NCI-H2107 (cell line): ENCODE measurements at places on chromosomes 7 and 10.

- no peak for DNase-seq
Observed at GRCh38 chr10:68594405-68594804, 34.3 kb downstream of the TET1 start.

GRCh38 chr10:109183366-109183765 lies 739.9 kb downstream of the XPNPEP1 start:
- DNase-seq: no peak

GRCh38 chr7:74526780-74527179 lies 73.1 kb downstream of the GTF2IRD1 start:
- no peak for DNase-seq

DNA sequence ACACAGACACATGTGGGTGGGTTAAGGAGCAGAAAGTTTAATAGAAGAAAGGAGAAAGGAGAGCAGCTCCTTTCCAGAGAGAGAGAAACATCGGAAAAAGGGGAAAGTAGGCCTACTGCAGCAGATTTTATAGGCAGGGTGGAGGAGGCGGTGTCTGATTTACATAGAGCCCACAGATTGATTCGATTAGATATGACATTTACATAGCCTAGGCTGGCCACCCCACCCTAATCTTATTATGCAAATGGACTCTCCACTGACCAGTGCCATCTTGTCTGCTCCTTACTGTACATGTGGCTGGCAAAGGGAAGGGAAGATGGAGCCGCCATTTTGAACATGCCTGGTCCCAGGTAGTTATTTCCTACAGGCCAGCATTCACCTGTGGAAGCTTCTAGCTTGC lies 38.7 kb upstream of the SCIN start:
- DNase-seq: no peak

- DNase-seq: no peak
Observed at GRCh38 chr10:70592186-70592735, 10.3 kb downstream of the PRF1 start.

GRCh38 chr7:1151653-1152425 lies 8.2 kb downstream of the ZFAND2A start:
- no peak for DNase-seq

DNA sequence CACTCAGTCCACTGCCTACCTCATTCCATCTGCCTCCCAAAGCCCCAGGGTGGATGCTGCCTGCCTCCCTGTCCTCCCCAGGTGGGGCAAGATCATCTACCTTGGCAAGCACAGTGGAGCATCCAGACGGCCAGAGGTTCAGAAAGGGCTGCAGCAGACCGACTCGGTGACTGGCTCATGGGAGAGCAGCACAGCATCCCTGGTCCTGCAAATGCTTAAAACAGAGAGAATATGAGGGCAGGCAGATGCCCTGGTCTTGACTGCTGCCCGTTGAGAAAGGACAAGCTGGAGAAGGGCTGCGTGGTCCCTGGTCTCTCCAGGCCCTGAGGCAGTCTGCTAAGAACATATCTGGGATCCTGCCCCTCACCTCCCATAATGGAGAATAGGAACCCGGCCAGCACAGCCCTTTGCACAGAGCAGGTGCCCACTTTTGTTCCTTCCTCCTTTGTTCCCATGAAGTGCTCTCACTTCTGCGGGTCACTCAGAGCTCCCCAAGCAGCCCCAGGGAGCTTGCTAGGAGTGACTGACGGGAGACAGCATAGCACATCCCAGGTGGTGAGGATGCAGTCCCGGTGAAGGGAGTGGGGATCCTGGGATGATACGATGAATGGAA lies 1.4 kb downstream of the HPS1 start:
- no peak for DNase-seq

DNA sequence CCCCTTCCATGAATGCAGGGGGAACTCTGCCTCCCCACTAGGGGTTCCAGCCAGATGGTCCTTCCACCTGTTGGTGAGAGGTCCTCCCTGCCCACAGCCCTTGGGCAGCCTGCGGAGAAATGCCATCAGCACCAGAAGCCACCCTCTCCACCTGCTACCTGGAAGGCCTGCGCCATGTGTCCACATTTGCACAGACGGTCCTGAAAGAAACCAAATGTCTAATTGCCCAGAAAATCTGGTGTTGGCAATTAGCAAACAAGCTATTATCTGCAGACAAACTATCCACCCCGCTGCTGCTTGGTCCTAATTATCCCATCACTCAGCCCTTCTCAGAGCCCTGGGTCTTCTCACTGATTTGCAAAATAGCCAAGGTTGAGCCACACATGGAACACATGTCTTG lies 32.3 kb downstream of the HSPA12A start:
- DNase-seq: no peak

DNA sequence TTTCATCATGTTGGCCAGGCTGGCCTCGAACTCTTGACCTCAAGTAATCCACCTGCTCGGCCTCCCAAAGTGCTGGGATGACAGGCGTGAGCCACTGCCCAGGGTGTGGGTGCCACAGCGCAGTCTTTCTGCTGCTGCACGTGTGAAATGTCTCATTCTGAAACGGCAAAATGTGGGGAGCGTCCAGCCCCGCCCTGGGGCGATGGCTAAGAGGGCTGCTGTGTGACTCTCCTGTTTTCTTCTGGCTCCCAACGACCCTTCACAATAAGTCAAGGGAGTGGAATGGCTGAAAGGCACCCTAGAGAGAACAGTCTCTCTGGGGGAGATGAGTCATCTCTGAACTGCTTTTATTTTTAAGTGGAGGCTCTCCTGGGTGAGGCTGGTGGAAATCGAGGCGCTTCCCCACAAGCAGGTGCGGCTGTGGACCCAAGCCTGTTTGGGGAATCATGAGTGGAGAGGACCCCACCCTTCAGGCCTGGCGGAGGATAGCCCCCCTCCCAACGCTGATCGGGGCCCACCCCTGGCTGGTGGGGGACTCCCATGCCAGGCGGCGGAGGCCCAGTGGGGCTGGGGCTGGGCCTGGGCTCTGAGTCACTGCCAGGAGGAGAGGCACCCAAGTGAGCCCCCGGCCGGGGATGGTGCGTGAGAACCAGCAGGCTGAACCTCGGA lies 18.0 kb downstream of the ADAP1 start:
- no peak for DNase-seq

- no peak for DNase-seq
Observed at GRCh38 chr10:119483839-119484238, 58.7 kb downstream of the RGS10 start.

- no peak for DNase-seq
Observed at GRCh38 chr7:48515171-48515570, 343.9 kb downstream of the ABCA13 start.

- no peak for DNase-seq
Observed at GRCh38 chr7:80089366-80089765, 45.3 kb upstream of the GNAI1 start.

GRCh38 chr7:71470326-71470725 lies 338.4 kb downstream of the GALNT17 start:
- no peak for DNase-seq
